ENCODE measurements at places on chromosomes 1 and 21.

DNA sequence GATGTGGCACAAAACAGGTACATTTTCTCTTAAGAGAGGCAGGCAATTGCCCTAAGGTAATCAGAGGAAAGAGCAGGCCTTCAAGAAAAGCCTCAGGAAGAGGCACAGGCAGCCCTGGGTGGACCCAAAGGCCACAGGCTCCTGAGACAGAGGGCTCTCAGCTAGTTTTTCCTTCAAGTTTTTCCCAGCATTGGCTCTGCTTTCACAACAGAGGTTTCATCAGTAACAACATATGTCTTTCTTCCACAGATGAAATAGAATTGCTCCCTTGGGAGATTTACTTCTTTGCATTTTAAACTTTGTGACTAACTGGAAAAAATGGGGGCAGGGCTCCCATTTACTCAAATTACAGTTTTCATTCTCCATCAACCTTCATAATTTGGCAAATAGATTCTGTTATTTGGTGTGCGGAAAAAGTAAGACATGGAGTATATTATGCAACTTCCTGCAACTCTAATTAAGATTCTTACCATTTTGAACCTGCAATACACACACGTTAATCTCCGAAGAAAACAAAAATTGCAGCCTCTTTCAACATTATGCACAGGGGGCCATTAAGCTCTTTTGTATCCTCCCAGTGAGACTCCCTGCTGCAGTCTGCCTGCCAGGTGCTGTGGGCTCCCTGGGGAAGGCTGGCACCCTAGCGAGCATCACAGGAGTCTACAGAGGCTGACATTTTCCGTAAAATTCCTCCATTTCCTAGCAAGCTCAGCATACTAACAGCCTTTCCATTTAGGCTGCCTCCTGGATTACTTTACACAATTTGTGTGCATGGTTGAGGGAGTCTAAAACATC is 282.3 kb downstream of the USH2A start:
- no peak for DNase-seq

- DNase-seq = no peak
These were observed 187.7 kb upstream of the CACYBP start for GRCh38 chr1:174812016-174812415.

- no peak for DNase-seq
These were observed 49.5 kb downstream of the CHML start for GRCh38 chr1:241590719-241591118.

DNA sequence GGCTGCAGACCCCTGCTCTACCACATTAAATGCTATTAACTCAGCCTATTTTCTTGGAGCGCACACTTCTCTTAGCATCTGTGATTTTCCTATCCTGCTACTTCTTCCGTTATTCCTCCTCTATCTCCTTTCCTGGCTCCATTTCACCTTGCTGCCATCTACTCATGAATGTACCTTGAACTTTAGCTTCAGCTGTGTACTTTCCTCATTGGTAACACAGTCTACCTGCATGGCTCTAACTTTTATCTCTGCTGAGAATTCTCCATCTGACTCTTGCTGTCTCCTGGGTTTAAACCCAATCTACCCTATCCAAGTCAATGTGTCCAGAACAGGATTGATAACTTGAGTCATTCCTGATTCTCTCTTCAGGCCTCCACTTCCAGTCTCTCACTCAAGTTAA is 67.6 kb upstream of the MCOLN3 start:
- DNase-seq = no peak

- DNase-seq = no peak
These were observed 1.2 kb downstream of the CHD5 start for GRCh38 chr1:6178751-6179563.

DNA sequence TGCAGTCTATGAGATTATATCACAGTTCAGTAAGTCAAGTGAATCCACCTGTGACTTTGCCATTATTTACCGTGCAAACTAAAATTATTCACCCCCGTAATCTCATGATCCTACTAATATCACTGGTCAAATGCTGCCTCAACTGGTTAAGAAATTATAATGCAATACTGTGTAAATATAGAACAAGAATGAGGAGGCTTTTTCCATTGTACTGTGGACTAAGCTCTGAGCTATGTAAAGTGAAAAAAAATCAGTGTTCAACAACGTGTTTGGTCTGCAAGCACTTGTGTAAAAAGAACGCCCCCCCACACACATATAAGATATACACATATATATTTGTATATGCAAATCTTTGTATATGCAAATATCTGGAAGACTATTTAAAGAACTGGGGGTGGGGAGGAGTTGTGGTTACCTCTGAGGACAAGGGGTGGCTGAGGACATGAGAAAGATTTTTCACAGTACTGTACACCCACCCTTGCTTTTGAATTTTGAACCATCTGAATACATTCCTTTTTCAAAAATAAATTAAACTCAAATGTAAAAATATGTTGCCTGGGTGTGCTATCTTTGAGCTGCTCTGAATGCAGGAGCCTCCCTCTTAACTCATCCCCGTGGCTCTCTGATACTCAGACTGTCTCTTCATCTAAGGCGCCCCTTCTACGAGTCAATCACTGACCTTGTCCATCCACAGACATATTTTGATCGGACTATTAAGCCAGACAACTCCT is 57.0 kb downstream of the PTP4A2 start:
- no peak for DNase-seq

DNA sequence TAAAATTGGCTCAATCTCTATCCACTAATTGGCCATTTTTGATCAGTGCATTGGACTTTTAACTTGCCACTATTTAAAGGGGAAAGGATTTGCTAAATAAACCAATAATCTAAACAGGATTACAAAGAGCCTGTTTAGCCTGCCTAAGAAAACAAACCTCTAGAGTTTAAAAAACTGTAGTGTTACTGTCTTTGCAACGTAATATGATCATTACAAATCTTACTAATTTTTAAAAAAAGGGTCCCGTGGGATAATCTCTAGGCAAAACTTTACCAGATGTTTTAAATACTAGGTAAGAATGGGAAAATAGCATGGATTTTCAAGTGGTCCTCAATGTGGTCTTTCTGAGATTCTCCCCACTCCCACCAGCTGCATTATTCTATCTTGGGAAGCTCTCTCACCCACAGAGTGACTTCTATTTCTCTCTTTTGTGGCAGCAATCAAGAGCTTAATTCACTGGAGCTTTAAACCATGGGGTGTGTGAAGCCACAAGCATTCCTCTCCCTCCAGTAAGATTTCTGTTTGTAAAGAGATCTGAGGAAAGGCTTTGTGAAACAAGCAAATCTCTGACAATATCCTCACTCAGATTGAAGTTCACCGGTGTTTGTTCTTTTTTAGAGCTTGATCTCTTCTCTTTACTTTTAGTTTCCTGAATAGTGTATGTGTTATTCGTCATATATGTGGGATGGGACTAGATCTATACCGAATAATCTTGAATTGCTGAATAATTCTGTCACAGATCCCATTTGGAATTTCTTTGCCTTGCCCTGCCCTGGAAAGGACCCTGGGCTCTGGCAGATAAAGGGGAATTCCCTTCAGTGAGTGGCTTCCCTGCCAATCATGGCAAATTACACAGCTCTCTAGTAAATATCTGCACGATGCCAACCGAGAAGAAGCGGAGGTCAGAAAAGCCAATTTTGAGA is 132.2 kb downstream of the TLR5 start:
- DNase-seq = no peak

DNA sequence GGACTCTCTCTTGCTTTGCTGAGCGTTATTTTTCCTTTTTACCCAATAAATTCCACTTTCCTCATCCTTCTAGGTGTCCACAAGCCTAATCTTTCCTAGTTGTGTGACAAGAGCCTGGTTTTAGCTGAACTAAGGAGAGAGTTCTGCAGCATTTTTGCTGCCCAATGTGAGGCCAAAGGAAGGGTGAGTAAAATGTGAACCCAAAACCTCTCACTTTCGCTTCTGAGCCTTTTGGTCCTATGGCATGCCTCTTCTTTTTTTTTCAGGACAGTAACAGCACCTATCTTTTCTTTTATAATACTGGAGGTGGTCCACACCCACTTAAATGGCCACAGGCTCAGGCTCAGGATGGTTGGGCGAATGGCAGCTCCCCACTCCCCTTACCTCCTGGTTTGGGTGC is 111.1 kb downstream of the COP1 start:
- no peak for DNase-seq

- DNase-seq = no peak
These were observed 55.6 kb upstream of the ABCD3 start for GRCh38 chr1:94362466-94363058.
